Fibroblast of skin of right biceps (primary cell): ENCODE measurements at places on chromosomes 7 and 10.

GRCh38 chr7:50542132-50542531, 23.1 kb downstream of the DDC start:
- DNase-seq: no peak

DNA sequence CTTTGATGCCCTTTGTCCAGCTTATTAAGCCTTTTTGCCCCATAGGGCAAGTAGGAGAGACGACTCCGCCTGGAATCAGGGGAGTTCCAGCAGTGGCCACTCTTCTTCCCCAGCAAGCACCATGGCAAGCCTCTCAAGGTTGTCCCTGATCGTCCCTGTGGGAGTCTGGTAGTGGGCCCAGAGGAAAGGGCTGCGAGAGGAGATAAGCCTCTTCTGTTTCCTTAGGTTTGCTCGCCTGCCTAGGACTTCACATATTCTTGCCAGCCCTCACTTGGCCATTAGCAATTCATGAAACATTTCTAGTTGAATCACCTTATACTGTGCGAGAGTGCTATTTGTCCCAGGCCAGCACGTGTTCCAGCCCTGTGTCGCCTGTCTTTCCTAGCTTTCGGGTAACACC, 47.8 kb upstream of the CPN1 start:
- no peak for DNase-seq

GRCh38 chr10:1736972-1737221, 428 bp downstream of the ADARB2 start:
- no peak for DNase-seq

DNA sequence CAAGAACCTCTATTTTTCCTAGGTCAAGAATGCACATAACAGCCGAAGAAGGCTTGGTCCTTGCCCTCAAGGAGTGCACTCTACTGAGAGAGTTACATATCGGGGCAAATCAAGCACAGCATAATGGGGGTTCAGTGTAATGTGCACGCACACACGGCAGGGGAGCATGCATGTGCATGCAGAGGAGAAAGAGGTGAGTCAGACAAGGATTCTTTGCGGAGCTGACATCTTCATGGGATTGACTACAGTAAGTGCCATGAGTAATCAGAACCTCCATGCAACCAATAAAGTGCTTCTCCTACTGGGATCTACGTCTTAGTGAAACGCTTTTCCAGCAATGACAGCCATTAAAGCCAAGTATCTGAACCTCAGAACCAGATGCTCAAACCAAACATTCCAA, 123.6 kb downstream of the RNF216 start:
- peak; percentile 72 for DNase-seq

DNA sequence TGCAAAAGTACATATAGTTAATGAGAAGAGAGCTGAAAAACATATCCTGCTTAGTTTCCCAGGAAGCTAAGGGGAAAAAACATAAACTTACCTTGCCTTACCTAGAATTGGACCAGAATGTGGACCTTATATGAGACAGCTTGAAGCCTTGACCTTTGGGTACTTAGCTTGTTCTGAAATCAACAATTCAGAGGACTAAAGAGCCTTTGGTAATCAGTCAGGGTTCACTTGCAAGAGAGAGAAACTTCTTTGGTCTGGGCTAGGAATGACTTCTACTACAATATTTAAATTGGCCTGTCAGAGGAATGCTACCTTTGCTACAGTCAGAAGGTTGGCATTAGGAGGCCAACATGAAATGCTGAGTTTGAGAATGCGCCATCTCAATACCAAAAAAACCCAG, 24.9 kb downstream of the SAMD8 start:
- DNase-seq: no peak

DNA sequence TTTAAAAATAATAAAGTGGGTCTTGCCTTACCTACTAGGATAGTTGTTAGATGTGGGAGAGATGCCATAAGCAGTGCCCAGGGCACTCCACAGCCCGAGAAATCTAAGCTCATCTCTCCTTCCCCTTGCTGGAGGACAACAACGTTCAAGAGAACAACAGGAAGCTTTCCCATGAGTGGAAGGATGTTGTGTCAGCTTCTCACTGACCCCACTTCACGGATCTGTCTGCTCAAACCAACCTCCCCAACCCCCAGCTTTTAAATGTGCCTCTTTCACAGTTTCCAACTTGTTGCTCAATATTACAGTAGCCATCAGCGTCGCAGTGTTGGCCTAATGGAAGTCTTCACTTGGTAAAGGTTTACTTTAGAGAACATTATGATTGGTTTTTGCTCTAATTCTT, 72.1 kb downstream of the PTPRE start:
- no peak for DNase-seq

- no peak for DNase-seq
These were observed 1.1 kb downstream of the ASL start for GRCh38 chr7:66076462-66077329.

DNA sequence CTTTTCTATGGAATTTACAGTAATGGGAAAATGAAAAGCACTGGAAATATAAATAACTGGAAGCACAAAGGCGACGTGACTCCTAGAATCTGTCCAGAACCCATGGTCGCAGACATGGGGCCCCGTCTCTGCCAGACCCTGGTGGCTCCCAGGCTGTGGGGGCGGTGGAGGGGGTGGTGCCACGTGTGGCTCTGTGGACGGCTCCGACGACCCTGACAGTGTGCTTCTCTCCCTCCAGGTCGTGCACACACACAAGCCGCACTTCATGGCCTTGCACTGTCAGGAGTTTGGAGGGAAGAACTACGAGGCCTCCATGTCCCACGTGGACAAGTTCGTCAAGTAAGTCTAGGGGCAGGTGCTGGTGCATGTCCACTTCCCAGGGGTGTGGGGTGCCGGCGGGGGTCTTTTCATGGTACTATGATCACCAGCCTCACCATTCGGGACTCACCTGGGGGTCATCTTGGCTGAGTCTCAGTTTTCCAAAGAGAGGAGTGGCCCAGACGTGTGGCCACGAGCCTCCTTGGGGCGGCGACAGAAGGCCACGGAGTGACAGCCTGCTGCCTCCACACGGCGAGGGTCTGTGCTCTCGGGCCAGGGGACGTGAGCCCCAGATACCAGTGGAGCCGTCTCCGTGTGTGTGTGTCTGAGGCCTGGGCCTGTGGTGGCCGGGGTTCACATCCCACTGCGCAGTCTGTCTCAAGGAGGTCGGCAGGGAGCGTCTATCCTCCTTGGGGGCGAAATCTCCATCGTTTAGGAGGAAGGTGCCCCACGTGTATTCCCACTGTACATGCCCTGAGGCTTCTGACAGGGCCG, 108.2 kb downstream of the INPP5A start:
- DNase-seq: no peak

DNA sequence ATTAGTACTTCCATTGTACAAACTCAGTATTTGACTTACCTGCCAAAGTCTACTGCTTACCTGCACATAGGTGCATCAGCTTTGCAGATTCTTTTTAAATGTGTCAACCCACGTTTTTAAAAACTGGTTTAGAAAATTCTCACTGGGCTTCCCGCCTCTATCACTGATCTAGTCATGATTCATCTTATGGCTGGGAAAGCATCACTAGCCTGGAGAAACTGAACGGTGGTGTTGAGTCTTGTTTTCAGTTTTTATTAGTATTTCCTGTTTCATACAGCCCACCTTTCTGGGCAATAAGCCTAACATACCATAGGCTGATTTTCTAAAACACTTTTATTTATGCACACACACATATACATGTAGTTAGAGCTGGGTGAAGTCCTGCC, 19.7 kb downstream of the DOCK1 start:
- peak; percentile 48 for DNase-seq

DNA sequence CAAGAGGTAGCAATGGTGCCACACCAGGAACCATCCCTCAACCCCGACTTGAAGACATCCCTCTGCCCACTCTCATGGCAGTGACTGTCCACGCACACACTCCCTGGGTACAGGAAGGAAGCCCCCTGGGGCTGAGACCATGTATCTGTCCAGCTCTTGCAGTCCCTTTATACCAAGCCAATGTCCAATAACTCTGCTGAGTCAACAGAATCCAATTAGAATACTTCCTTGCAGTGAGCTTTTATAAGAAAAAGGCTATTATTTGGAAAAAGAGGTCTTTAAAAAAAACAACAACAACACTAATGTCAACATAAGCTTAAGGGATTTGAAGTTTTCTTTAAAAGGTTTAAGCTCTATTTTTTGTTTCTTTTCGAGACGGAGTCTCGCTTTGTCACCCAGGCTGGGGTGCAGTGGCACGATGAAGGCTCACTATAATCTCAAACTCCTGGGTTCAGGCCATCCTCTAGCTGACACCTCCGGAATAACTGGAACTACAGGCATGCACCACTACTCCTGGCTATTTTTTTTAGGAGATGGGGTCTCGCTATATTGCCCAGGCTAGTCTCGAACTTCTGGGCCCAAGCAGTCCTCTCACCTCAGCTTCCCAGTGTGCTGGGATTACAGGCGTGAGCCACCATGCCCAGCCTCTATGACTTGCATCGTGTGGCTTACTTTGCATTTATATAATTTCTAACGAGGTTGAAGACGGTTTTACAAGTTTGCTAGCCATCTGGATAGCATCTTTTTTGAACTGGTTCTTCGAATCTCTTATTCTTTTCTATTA, 7.5 kb downstream of the BNIP3 start:
- DNase-seq: no peak

DNA sequence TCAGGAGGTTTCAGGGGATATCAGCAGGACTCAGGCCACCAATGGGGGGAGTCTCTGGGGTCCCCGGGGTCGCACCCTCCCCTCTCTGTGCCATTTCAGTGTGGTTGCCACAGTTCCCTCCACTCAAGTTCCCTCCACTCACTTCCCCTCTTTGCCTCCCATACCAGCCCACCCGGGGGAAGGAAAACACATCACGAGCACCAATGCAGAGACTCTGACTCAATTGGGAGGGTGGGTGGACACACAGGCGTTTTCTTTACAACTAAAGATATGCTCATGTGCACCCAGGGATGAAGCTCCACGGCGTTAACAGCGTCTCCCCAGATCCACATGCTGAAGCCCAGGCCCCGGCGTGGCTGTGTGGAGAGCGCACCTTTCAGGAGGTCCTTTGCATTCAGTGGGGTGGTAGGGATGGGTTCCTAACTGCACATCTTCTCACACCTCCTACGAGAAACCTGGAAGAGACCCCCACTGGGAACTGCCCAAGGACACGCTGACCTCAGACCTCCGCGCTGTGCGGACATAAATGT, 254.1 kb downstream of the ZMYND11 start:
- DNase-seq: no peak

DNA sequence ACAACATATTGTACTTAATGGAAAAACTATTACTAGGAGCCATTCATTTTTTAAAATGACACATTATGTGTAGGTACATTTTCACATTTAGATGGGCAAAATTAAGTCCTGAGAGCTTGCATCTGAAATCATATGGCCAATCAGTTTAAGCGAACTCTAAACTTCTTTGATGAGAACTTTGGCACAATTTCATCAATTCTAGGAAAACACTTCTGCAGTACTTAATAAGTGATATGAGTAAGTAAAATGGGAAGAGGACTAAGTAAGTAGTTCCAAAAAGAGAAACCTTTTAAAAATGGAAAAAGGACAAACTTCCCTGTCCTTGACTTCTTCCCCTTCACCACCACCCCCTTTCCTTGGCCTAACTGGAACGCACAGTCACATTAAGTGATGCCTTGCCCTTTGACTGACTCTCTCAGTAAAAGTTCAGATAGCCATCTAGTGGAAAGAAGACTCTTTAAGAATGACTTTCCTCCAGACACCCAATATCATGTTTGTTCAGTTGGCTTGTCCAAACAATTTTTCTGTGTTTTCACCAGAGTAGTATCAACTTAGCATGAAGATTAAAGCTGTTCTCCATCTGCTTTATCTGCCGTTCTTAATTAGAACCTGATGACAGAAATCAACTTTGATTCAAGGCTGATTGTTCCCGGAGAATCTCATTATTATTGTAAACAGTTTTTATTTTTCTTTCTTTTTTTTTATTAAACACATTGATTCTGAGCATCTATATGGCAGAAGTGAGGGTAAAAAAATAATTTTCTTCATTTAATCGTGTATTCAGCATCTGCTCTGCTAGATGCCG, 45.1 kb downstream of the CNNM2 start:
- no peak for DNase-seq

DNA sequence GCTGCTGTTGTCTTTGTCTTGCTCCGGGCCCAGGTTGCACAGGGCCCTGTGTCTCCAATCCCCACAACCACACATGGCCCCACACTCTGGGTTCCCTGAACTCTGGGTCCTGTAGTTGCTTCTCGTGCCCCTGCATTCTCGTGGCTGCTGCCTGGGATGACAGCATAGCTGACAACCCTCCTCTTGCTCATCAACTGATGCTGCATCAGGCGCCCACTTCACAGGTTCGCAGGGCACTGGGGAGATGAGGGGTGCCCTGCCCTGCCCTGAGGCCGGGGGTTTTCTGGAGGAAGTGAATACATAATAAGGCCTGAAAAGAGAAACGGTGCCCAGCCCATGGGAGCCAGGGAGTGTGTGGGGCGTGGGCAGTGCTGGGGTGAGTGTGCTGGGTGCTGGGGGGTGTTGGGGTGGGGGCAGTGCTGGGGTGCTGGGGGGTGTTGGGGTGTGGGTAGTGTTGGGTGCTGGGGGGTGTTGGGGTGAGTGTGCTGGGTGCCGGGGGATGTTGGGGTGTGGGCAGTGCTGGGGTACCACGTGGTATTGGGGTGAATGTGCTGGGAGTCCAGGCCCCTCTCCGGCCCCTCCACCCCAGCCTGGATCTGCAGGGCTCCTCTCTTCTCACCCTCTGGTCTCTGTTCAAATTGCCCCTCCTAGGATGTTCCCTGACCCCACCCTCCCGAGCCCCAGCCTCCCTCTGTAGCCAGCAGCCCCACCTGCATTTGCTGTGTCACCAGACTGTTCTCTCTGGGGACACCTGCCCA, 2.0 kb upstream of the MTG1 start:
- no peak for DNase-seq

DNA sequence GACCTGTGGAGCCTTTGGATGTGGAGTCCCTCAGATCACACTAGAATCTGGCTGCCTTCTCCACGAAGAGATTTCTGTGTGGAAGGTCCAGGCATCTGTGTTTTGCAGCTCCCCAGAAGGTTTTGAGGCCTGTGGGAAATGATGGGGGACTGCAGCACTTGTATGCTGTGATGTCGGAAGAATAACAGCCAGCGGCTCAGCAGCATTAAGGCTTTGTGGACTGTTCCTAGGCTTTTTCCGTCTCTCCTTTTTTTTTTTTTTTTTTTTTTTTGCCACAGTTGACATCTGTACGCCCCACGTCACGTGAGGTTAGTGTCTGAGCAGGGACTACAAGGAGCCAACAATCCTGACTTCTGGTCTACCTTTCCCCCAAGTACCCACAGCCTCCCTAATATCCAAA, 181.3 kb downstream of the PFKFB3 start:
- no peak for DNase-seq
